ENCODE measurements at places on chromosomes 13 and 19.

DNA sequence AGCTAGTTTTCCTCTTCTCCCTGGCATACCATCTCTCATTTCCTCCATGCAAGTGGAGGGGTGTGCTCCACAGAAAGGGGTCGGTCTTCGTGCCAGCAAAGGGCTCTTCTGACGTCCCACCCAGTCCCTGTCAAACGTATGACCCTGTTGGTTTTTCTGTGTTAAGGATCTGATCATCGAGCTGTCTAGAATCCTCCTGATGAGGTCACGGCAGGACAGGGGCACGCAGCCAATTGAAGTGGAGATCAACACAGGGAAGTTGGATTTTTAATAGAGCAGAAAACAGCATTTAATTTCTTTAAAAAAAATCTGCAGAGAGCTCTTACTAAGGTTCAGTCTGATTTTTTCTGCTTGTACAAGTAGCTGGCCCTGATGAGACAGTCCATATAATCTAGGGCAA, 339.4 kb downstream of the TEX29 start:
- DNase-seq = no peak

DNA sequence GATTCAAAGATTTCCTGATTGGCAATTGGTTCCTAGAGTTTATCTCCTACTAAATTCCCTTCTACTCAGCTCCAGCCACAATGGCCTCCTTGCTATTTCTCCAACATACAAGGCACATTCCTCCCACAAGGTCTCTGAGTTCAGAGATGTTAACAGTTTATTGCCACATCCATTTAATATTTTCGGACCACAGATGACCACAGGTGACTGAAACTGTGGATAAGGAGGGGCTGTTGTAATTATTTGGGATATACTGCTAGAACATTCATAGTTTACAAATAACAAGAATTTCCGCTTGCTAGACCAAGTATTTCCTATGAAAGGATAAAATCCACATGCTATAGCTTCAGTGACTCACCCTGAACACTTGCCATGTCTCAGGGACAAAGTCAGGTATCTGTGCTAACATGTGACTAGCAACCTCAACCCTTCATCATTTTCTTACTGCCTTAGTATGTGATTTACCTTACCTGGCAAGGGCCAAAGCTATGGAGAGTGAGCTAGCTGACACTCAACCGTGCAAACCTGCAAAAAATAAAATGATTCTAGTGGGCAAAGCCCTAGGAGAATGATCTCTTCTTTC, 117.7 kb downstream of the TBC1D4 start:
- no peak for DNase-seq

- DNase-seq = no peak
Observed at GRCh38 chr13:28392428-28392827, 102.5 kb downstream of the FLT1 start.

DNA sequence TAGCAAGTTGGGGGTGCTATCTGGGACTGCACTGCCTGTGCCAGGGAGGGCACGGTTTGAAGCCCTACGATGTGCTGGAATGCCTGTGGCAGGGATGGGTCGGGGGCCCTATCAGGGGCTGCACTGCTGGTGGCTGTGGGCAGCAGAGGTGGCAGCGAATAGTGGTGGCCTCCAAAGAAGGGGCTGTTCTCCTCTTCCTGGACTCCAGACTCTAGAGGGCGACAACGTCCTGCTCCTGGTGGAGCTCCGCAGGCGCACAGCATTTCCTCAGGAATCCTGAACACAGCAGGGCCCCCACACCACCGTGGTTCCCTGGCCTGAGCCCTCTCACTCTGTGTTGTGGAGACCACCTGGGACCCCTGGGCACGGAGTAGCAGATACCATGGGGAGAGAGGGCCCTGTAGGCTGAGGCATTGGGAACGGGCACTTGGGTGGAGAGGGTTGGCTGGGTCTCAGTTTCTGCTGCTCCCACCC, 145.6 kb downstream of the TNFRSF19 start:
- no peak for DNase-seq

- no peak for DNase-seq
Observed at GRCh38 chr19:900043-900301, 6.7 kb downstream of the RNU6-9 start.

DNA sequence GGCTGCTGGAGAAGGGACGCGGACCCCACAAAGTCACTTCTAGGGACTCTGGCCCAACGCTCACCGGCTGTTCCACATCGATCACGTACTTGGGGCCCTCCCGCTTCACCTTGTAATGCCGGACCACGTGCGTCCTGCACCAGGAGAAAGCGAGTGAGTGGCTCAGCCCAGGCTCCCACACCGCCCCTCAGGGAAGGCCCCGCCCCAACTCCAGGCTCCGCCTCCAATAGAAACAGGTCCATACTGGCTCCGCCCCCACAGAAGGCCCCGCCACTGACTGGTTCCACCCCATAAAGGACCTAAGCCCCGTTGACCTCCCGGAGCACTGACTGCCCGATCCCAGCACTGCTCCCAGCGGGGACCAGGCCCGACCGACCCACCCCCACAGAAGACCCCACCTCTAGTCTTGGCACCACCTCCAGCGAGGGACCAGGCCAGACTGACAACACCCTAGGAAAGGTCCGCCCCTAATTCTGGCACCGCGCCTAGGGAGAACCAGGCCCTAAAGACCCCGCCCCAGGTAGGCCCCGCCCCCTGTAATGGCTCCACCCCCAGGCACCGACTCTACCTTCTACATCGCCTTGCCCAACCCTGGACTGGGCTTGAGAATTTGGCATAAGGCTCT, 11.3 kb downstream of the STAP2 start:
- no peak for DNase-seq

DNA sequence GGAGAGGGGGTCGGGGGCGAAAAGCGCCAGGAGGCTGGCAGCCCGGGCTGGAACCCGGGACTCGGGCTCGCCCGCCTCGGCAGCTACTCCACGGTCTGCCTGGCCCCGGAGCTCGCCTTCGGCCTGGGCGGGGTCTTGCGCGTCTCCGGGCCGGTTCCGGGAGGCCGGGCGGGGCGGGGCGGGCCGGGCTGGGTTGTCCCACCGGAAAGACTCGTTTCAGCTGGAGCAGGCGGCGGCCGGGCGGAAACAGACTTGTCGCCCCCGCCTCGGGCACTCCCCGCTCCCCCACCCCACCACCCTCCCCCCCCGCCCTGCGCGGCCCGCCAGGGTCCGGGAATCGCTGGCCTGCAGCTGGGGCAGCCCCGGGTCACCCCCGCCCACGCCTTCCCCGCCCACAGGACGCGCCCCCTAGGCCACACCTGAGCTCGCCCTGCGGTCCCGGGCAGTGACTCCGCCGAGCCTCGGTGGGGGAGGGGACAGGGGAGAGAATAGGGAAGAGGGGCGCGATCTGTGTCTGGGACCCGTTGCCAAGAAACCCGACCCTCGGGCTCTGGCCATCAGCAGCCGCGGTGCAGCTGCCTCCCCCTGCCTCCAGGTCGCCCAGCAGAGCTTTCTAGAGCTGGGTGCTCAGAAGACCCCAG, 109.4 kb downstream of the KCTD15 start:
- no peak for DNase-seq

DNA sequence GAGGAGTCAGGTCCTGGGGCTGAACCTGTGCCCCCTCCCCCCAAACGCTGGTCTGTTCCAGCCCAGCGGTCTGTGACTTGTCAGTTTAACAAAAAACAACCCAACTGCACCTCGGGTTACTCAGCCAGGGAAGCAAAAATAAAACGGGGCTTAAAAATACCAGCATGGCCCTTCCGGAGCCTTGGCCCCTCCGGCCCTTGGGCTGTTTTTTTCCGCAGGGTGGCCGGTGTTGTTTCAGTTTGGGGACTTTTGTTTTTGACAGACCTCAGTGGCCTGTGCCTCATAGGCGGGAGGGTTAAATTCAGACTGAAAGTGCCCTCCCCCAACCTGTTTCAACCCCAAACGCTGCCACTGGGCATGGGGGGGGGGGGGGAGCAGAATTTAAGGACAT, 4.0 kb downstream of the TCF3 start:
- no peak for DNase-seq

DNA sequence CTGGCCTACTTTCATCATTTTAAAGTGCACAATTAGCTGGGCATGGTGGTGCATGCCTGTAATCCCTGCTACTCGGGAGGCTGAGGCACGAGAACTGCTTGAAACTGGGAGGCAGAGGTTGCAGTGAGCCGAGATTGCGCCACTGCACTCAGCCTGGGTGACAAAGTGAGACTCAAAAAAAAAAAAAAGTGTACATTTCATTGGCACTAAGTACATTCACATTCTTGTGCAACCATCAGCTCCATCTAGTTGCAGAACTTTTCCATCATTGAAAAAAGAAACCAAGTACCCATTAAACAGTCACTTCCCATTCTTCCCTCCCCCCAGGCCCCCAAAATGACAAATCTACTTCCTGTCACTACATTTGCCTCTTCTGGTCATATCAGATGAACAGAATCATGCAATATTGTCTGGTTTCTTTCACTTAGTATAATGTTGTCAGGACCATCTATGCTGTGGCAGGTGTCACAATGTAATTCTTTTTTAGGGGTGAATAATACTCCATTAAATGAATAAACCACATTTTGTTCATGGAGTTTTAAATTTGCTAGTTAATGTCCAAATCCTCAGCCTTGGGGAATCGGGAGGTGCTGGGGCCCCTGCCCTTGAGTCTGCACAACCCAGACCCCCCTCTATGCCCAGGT, 7.4 kb upstream of the SIGLEC11 start:
- no peak for DNase-seq

DNA sequence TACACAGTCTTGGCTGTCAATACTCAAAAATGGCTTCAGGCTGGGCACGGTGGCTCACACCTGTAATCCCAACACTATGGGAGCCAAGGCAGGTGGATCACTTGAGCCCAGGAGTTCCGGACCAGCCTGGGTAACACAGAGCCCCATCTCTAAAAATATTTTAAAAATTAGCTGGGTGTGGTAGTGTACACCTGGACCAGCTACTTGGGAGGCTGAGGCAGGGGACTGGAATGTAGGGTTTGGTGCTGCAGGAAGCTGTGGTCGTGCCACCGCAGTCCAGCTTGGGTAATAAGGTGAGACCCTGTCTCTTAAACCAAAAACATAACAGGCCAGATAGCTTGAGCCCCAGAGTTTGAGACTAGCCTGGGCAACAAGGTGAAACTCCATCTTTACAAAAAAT, 6.7 kb upstream of the CHERP start:
- DNase-seq = no peak

GRCh38 chr19:47255879-47256692, at the start of gene CCDC9:
TSS of gene CCDC9 (plus strand) at chr19:47256525. CDS start at chr19:47258401, 1,876 bp downstream.
- peak; percentile 98 for DNase-seq

Measured in NCI-H2081 (cell line).